ENCODE measurements at places on chromosomes 2 and 18. TPM values are rescaled to one million over a fixed set of nuclear protein-coding genes. Genes with fewer than 3 reads are reported as not detected.

CPLX4 gene
- not detected for total RNA-seq

LYG2 gene
- not detected for total RNA-seq

EVX2 gene
- not detected for total RNA-seq

RGPD4 gene
- not detected for total RNA-seq
